Fibroblast of skin of abdomen (primary cell): ENCODE measurements at places on chromosomes 16 and 17.

GRCh38 chr17:57889892-57890856, 40.3 kb upstream of the MRPS23 start:
- peak; percentile 63 for DNase-seq

GRCh38 chr16:73543970-73544599, 496.2 kb upstream of the ZFHX3 start:
- DNase-seq: no peak

- DNase-seq: no peak
Measured at GRCh38 chr17:79746889-79747507, 16.3 kb downstream of the ENPP7 start.

- peak; percentile 92 for DNase-seq
Measured at GRCh38 chr17:78375401-78376151, 2.9 kb upstream of the PGS1 start.

DNA sequence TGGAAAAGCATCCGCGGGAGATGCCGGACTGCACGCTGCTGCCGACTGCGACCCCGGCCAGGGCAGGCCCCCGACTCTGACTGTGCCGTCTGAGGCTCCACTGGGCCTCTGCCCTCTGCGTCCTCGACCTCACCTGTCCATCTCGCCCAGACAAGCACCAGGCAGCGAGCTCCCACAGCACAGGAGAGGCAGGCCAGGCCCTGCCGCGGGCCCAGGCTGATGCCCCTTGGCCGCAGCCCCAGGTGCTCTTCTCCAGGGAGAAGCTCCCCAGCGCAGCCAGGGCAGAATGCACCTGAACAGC, 98.1 kb upstream of the DNAH17 start:
- DNase-seq: no peak

- no peak for DNase-seq
Measured at GRCh38 chr16:10980813-10981212, 36.4 kb downstream of the CLEC16A start.

- DNase-seq: peak; percentile 83
Measured at GRCh38 chr16:29678691-29679267, at the start of gene QPRT. QPRT (plus strand) TSS chr16:29679180; CDS start chr16:29679198, 18 bp downstream.

- DNase-seq: no peak
Measured at GRCh38 chr17:75703591-75703990, 17.7 kb upstream of the ITGB4 start.

DNA sequence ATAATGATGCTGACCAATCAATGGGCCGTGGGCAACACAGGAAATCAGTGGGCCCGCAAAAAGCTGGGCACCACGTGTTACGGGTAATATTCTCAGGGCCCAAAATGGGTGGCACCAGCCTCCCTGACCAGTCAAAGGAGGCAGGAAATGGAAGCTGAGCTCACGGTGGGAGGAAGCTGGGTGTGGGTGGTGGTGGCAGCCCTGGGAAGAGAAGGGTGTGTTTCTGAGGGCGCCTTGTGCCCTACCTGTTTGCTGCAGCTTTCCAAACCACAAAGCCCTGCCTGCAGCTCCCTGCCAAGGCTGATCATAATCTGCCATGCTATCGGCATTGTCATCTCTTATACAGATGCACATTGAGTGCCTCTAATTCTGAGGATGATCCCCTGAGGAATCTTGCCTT, 457.9 kb downstream of the SLC39A11 start:
- no peak for DNase-seq

GRCh38 chr17:51372345-51373004, 112.1 kb downstream of the UTP18 start:
- peak; percentile 31 for DNase-seq

DNA sequence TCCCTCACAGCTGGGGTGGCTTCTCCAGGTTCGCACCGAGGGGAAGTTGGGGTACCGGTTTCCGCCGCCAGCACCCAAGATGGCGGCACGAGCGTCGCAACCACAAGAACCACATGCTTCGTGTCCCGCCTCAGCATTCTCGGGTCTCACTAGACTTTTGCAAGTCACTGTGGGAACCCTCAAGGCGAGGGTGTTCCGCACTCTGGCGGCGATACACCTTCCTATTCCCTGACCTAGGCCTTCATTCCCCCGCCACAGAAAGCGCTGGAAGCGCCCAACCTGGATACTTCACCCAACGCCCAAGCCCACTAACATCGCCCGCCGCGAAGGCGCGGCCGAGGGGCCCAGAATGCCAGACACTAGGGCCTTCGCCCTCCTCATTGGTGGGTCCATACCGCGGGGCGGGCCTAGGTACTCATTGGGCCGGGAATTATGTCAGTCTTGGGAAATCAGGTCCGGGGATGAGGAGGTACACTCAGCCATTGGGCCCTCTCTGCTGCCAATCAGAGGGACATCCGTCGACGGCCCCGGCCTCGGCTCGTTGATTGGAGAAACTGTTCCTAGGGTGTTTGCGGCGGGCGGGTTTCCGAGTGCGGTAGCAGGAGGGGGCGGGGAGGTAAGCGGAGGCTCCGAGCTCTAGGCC, at the start of gene NFE2L1:
NFE2L1 (plus strand) TSS at position 619 of the 643 bp plus-strand sequence. CDS start 2,760 bp downstream, outside the sequence.
- DNase-seq: peak; percentile 100

- DNase-seq: peak; percentile 82
Measured at GRCh38 chr16:73025151-73025855, 22.6 kb downstream of the ZFHX3 start.

GRCh38 chr17:17952691-17953090, 19.5 kb downstream of the TOM1L2 start:
- DNase-seq: no peak

GRCh38 chr16:20952139-20952920, 51.8 kb downstream of the LYRM1 start:
- DNase-seq: no peak

DNA sequence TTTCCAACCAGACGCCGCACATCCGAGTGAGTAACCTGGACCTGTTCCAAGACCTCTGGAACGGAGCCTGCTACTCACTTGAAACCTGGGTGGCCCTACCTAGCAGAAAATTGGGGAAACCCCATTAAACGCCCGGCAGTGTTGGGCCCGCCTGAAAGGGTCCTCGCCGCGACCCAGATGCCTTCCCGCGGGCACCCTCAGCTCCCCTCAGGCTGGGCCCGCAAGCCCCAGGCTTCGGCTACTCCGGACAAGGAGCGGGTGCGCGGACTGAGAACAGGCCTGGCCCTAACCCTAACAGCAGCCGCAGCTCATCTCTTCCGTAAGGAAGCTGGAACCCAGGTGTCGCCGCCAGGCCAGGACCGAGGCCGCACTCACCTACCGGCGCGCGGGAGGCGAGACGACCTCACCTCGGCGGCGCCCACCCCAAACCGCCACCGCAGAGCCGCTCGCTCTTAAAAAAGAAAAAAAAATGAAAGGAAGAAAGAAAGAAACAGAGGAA, 344 bp downstream of the PSME3IP1 start:
- peak; percentile 65 for DNase-seq

DNA sequence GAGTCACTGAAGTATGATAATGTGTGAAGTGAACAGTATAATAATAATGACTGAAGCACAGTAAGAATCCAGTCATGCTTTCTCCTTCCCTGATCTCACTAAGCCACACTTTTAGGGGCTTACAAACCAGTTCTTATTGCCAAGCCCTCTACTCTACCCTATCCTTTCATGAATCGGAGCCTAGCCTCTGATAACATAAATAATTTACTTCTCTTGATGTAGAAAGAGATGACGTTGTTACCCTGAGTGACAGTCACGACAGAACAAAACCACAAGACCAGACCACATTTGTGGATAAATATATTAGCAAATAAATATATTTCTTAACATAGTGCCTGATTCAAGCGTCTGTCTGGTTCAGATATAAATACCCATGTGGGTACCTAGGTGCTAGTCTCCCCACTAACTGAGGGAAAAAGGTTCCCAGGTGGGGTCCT, 1.4 kb upstream of the SUPT4H1 start:
- DNase-seq: no peak

- peak; percentile 26 for DNase-seq
Measured at GRCh38 chr17:48162946-48163506, 55.5 kb downstream of the SNX11 start.

- no peak for DNase-seq
Measured at GRCh38 chr16:79468121-79468552, 132.4 kb downstream of the MAF start.

DNA sequence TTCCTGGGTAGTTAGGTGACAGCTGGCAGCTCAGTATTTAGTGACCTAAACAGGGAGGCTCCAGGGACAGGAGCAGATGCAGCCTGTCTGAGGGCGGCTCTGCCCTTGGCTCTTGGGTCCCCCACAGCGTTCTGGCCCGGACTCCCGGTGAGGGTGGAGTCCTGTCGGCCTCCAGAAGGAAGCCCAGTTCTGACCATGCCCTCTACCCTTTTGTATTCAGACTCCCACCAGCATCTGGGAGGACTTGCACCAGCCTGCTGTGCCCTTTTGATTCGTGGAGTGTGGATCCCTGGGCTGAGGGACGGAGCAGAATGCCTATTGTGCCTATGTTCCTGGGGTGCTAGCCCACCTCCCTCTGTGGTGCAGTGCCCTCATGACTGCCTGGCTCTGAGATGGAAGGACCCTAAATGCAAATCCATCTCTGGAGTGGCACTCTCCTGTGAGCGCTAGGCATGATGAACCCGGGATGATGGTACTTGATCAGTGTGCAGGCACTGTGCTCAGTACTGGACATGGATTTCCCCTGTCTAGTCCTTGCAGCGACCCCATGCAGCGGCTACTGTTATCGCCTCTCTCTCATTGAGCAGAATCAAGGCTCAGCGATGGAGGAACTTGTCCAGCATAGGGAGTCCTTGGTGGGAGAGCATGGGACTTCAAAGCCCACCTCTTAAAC, 123.1 kb downstream of the SNX29 start:
- DNase-seq: no peak

DNA sequence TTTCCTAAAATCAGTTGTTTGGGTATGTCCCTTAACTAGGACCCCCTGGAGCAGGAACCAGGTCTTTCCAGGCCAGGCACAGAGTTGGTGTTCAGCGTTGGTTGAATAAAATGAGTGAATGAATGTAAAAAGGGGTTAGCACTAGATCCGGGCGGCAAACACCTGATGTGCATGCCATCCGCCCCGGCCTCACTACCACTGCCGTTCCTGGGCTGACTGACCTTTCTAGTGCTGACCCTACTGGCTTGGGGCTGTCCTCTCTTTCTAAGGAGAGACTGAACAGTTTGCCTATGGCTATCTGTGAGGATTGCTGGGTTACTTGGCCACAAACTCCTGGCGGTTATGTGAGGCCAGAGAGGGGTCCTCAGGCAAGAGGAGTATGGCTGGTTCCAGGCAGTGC, 10.1 kb upstream of the PHF12 start:
- DNase-seq: no peak

GRCh38 chr17:61325382-61326073, 74.1 kb upstream of the TBX2 start:
- DNase-seq: peak; percentile 62

DNA sequence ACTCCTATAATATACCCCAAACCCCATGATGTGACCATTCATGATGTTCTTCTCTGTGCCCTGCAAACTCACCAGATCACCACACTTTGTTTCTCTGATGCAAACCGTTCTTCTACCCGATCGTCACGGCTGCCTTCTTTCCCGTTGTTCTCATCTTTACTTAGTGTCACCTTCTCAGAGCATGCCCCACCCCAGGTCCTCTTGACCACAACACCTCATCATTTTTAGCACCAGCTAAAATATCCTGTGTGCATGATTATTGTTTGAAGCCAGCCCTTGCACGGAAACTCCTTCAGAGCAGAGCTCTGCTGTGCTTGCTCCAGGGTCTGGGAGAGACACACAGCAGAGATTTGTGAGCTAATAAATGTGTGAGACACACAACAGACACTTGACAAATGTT, 38.9 kb upstream of the CREBBP start:
- no peak for DNase-seq

- DNase-seq: no peak
Measured at GRCh38 chr17:48126532-48126850, 18.9 kb downstream of the SNX11 start.

GRCh38 chr17:82101767-82102679, 4.0 kb upstream of the FASN start:
- DNase-seq: no peak

GRCh38 chr16:74776926-74777325, 2.3 kb upstream of the FA2H start:
- no peak for DNase-seq

GRCh38 chr17:63365366-63366240, 80.5 kb downstream of the CYB561 start:
- DNase-seq: peak; percentile 80

DNA sequence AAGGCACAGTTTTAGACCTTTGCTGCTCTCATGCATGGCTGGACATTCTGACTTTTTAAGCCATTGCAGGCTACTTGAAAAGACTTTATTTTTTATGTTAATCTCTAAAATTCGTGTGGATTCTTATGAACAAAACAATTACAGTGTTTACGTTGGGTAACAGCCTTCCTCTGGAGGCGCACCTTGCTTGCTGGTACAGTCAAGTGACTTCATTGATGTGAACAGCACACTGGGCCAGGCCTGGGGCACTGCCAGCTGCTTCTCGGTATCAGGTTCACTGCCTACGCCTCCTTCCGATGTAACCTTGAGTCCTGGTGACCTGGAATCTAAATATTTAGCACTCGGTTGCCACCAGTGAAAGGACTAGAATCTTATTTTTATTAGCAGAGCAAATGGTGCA, 27.8 kb downstream of the MARCHF10 start:
- DNase-seq: no peak

DNA sequence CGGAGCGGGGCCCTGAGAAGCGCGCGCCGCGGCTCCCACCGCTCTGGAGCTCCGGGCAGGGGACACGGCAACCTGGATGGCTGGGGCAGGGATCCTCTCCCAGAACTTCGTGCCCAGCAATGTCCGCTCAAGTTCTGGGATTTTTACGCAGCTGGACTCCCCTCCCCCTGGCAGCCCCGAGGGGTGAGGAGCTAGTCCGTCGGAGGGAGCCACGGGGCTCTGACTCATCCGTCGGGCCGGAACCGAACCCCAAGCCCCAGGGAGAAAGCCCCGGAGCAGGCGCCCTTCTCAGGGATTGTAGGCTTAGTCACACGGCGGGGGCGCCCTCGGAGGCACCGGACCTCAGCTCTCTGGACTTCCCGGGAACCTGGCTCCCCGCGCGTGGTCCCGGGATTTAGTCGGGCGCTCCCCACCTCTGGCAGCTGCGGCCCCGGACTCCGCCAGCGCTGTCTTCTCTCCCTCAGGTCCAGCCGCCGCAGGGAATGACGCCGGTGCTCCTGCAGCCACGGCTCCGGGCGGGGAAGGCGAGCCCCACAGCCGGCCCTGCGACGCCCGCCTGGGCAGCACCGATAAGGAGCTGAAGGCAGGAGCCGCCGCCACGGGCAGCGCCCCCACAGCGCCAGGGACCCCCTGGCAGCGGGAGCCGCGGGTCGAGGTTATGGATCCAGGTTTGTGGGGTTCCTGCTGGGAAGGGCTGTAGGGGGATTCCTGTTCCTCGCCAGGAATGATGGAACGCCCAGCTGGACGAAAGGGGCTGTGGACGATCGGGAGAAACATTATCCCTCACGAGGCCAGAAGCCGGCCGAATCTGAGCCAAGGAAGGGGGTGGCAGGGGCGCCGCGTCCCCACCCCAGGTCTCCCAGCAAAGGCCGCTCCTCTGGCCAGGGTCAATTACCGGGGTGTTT, 830 bp downstream of the SPHK1 start:
- peak; percentile 67 for DNase-seq

GRCh38 chr16:4987580-4988374, 29.6 kb downstream of the SEC14L5 start:
- DNase-seq: no peak

GRCh38 chr16:30147843-30148510, 25.0 kb upstream of the MAPK3 start:
- DNase-seq: no peak

GRCh38 chr17:73855720-73856333, 211.6 kb upstream of the SDK2 start:
- DNase-seq: peak; percentile 16
